ENCODE measurements at places on chromosomes 6 and 20.

DNA sequence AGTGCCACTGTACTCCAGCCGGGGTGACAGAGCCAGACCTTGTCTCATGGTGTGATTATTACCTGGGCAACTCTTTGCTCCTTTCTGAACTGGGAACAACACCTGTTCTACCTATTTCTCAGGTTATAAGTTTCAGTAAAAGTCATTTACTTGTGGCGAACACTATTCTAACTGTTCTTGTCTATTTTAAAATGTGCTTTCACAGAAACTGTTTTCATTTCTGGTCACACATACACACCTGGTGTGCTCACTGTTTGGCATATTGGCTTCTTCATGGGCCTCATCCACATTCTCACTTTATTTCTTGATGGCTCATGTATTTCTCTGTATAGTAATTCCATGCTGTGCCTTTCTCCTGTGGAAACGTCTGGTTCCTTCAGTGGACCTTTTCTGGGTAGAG lies 30.5 kb upstream of the XRN2 start:
- no peak for DNase-seq

- DNase-seq, result no peak
These were observed 904.5 kb downstream of the GRIK2 start for GRCh38 chr6:102298051-102298450.

DNA sequence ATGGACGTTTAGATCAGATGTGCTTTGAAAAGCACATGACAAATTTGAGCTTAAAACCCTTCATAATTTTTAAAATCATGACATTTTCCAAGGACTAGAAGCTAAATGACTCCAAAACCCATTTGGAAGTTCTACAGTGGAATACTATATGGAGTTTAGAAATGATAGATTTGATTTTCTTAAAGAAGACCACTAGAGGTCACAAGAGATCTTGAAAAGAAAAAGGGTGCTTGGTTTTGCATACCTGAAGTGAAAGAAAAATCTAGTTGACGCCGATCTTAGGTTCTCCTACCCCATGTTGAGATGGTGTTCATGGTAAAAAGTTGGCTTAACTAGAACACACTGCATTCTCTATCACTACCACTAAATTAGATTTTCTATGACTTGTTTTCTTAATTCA lies 31.5 kb downstream of the CFAP61 start:
- peak; percentile 8 for DNase-seq

GRCh38 chr6:158910484-158911440 lies 89.2 kb downstream of the RSPH3 start:
- DNase-seq, result no peak

DNA sequence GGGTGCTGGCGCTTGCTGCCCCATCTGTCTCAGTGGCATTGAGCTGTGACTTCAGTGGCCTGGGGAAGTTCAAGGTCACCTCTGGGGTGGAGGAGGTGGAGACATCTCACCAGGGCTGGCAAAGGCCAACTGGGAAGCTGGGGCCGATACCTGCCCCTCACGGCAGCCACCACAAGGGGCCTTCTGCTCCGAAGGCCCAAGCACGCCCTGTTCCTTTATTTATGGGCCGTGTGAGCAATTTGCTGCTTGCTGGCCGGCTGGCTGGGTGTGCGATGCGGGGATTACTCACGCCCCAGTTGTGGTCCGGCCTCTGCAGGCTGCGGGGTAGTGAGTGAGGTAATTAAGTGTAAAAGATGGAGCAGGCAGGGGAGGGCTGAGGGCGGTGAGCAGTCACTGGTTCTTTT lies 13.2 kb upstream of the SCRT2 start:
- no peak for DNase-seq

GRCh38 chr6:30964075-30964474 lies 19.4 kb upstream of the MUC21 start:
- DNase-seq, result no peak

Data from astrocyte of the cerebellum (primary cell).